Amygdala (tissue), 56 donors: ENCODE measurements at places on chromosomes 1 and 21.

DNA sequence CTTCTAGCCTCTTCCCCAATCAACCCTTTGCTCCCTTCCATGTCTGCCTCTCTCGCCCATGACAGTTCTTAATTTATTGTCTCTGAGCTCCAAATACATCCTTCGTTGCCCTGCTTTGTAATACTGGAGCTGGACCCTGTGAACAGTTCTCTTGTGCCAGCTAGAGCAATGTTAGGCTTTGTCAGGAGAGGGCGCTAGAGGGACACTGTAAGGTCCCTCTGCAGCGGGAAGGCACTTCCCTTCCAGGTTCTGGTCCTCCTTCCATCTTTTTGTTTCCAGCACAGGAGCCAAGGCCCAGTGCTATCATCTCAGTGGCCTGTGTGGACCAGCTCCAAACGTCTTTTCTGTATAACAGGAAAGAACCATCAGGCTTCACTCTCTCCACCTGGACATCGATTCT, 95.9 kb downstream of the PTPRU start:
- no peak for DNase-seq

GRCh38 chr1:40450495-40451237, 390 bp downstream of the ZFP69B start:
- DNase-seq: no peak

- no peak for DNase-seq
These were observed 9.6 kb upstream of the SFT2D2 start for GRCh38 chr1:168216171-168216570.

DNA sequence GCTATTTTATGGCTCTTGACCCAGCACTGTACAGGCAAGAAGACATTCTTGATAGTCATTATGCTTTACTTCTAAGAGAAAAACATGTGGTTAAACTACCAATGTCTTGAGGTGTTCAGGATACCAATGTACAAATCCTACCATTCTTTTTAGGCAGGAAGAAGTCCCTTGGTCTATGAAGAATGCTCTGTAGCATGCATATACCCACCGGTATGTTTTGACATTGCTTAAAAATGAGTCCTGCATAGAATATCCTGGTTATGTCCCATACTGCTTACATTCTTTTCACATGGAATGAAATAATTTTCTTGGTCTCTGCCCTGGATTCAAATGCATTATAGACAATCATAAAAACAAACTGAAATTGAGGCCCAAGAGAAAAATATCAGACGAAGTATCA, 4.8 kb downstream of the KRTAP27-1 start:
- no peak for DNase-seq
